ENCODE measurements at places on chromosomes 6 and 20.

- DNase-seq = no peak
Observed at GRCh38 chr6:34566830-34567546, 10.9 kb upstream of the SPDEF start.

DNA sequence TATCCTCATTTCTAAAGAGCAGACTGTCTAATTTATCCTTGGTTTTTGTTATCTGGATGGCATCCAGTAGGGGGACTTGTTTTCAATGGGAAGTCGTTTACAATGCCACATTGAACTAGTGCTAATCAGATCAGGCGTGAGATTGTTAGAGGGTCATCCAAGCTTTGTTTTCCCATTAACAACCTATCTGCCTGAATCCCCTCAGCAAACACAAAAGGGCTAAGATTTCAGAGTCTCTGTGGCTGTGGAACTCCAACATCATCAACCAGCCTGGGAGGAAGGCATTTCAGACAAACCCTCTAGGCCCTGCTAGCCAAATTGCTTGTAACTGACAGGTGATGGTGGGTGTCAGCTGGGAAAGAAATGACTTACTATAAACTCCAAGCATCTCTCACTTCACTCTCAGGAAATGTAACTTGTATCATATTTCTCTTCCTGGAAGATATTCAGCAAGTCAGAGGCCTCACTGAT lies 47.7 kb downstream of the COL19A1 start:
- DNase-seq = no peak

DNA sequence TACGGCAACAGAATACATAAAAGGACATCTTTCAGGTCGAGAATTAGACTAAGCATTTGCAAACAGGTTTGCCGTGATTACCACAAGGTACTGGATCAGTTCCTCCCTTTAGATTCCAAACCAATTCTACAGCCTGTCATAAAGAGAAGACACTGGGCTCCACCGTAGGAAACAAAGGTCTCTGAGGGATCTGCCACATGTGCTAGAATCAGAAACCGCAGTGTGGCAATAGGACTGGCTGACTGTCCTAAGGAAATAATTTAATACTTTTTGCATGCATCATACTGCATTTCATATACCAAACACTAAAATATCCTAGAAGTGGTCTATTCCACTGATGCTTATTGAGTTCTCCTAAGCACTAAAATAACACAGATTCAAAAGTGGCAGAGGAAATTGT lies 59.2 kb downstream of the POPDC3 start:
- no peak for DNase-seq

- no peak for DNase-seq
Observed at GRCh38 chr20:8534368-8535160, 402.5 kb downstream of the PLCB1 start.

DNA sequence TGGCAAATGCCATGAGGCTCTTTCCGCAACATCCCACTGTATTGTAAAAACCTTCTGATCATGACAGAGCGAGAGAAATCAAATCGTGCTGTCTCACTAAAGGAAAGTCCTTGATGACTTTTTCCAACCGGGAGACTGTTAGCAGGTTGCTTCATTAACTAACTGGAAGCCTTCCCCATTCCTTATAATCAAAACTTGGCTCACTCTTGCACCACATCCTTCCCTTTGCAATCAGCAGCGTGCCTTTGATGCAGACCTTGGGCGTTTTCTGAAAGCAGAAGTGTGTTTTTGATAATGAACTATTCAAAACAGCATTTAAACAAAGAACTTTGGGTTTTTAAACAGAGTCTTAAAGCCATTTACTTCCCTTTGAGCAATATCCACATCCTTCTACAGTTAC lies 96.2 kb upstream of the CNR1 start:
- DNase-seq = no peak

DNA sequence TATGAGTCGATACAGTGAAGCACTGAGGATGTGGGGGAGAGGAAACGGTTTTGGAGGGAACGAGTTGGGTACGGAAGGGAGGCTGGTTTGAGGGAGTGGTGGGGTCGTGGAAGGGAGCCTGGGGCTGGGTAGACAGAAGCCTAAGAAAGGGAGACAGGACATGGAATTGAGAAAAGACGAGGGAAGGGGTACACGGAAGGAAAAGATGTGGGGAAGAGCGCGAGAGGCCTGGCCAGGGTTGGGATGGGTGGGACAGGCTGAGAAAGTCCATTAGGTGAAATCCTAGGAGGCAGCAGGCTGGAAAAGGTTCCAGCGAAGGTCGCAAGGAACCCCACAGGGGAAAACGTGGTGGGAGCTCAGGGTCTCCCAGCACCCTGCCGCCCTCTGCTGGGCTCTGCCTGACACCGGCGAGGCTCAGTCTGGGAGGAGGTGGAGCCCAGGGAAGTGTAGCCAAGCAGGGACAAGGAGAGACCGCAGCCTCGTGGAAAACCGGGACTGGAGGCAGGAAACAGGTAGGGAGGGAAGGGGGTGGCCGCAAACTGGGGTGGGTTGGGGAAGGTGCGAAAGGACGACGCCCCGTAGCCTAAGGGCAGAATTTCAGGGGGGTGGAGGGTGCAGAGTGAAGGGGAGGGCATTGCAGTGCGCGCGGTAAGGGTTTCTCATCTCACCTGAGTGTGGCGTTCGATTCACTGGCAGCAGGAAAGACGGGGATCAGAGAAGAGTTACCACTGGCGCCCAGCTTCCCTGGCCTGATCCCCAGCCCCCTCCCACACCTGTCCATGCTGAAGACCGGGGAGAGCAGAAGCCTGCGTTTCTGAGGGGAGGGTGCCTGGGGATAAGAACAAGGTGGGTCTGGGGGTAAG lies 4.3 kb downstream of the GABBR1 start:
- no peak for DNase-seq

- DNase-seq = no peak
Observed at GRCh38 chr6:134368670-134369069, 50.8 kb upstream of the SGK1 start.

- no peak for DNase-seq
Observed at GRCh38 chr6:123629258-123629941, 7.3 kb downstream of the TRDN start.

DNA sequence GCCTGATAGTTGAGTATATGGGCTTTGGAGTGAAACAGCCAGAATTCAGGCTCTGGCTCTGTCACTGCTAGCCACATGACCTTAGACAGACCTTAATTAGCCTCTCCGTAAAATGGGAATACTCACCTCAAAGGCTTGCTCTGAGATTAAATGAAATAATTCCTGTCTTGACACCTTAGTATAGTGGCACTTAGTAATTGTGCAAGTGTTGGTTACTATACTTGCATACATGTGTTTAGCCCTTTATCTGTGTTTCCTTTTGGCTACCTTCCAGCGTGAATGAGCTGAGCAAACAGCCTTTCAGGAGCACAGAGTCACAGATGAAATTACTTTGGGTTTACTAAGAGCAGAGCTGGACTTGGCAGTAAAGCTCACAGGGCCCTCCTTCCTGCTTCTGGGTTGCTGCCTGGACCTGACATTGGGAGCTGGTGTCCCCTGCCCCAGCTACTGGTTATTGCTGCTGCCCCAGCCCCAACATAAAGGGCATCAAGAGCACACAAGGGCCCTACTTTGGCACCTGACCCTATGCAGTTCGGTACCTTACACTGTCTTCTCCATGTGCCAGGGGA lies 32.8 kb downstream of the CD164 start:
- no peak for DNase-seq

GRCh38 chr6:37569743-37570481 lies 70.2 kb upstream of the CCDC167 start:
- no peak for DNase-seq

GRCh38 chr6:151380848-151381205 lies 10.5 kb downstream of the ZBTB2 start:
- no peak for DNase-seq

GRCh38 chr20:46157625-46158024 lies 39.5 kb downstream of the CD40 start:
- no peak for DNase-seq

- DNase-seq = no peak
Observed at GRCh38 chr6:34025861-34026260, 120.0 kb downstream of the GRM4 start.

DNA sequence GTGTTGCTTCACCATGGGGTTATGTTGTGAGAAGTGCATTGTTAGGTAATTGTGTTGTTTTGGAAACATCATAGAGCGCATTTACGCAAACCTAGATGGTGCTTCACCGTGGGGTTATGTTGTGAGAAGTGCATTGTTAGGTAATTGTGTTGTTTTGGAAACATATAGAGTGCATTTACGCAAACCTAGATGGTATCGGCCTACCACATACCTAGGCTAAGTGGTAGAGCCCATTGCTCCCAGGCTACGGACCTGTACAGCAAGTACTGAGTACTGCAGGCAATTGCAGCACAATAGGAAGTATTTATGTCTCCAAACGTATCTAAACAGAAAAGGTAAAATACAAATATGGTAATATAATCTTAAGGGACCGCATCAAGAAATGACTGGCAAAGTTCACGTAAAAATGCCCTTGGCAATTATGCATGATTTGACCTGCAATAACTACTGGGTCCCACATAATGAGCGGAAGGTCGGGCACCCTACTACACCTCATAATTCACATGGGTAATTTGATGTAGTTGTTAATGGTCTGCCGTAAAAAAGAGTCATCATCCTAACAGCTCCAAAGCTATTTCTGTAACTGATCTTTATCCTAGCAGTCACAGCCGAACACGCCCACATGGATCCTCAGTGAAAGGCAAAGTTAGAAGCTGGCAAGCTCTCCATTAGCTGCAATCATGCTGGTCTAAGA lies 76.0 kb downstream of the RSPH3 start:
- no peak for DNase-seq

DNA sequence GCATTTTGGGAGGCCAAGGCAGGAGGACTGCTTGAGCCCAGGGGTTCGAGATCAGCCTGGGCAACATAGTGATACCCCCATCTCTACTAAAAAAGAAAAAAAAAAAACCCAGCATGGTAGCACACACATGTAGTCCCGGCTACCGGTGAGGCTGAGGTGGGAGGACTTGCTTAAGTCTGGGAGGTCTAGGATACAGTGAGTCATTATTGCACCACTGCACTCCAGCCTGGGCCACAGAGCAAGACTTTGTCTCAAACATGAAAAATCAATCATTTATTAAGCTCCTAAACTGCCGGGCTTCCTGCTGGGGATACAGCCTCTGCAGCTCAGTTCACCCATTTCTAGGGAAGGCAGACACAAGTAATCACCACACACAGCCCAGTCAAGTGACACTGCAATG lies 7.3 kb upstream of the USP45 start:
- no peak for DNase-seq

DNA sequence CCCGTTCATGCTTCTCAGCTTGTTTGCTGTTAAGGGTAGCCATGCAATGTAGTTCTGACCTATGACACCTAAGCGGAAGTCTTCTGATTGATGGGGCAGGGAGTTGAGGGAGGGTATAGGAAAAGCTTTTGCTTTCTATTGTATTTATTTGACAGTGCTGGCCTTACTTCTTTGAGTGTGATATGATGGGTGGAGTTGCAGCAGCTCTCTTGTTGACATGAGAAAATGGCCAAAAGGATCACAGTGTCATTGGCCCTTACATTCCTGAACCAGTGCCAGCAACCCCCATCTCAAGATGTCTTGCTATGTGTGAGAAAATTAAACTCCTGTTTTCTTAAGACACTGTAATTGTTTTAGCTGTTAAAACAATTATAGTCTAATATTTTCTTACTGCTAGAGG lies 117.5 kb downstream of the SAMD5 start:
- no peak for DNase-seq

- no peak for DNase-seq
Observed at GRCh38 chr6:80425089-80425823, 318.8 kb downstream of the BCKDHB start.

GRCh38 chr20:33578510-33578909 lies 83.6 kb upstream of the C20orf144 start:
- DNase-seq = no peak

GRCh38 chr20:17710379-17711266 lies 10.9 kb downstream of the BANF2 start:
- DNase-seq = no peak

- no peak for DNase-seq
Observed at GRCh38 chr20:1895674-1896483, 672 bp downstream of the SIRPA start.

GRCh38 chr6:131377112-131377705 lies 195.8 kb upstream of the ARG1 start:
- no peak for DNase-seq

DNA sequence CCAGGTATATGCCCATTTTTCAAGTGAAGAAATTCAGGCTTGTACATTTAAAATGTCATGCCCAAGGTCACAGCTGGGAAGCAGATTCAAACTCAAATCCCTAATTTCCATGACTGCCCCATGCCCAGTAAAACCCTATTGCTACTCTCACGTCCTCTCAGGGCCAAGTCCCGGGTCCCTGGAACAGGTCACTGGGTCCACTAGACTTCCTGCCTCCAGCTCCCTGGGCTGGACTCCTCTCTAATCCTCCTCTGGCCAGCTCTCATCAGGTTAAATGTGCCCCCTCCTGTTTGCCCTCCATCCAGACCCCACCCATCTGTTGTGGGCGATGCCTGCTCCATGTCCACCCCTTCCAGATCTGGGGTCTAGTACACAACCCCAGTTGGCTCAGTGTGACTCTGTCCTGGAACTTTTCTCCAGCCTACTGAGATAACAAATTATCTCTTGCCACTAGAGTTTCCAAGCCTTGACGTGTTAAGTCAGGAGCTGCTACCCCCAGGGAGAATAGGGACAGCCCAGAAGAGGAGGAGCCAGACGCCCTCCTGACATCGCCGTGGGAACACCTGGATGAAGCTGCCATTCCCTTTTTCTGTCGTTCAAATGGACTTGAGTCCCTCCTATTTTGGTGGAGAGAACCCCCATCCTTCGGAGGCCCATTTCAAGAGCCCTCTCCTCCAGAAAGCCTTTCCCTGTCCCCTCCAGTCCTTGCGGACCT lies 3.7 kb upstream of the SPDEF start:
- no peak for DNase-seq

DNA sequence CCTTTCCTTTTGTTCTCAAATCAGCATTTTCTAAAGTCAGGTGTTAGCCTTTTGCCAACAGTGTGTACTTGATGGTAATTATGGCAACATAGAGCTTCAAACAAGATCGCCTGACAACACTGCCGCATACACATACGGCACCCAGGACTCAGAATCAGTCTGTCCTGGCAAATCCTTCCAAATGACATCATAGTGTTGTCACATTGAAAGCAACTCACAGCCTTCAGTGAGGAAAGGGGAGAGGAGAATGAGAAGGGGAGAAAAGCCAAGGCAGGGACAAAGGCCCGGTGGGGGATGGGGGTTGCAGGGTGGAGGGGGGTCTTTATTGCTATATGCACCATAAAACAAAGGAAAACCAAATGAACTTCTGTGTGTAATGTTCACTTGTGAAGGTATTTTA lies 65.7 kb upstream of the PTGIS start:
- DNase-seq = no peak

DNA sequence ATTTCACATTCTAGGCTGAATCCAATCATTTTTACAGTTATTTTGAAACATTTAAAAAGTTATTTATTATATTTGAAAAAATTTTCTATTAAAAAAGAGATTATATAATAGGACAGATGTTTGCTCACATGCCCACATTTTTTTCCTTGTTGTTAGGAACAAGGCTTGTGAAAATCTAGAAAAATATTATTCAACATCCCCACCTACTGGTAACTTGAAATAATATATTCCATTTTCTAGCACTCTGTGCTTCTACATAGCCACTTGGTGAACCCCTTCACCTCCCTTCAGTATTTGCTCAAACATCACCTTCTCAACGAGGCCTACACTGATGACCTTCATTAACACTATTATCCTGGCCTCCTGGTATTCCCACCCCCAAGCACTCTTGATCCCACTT lies 18.3 kb upstream of the GPRC6A start:
- DNase-seq = no peak

Measured in stimulated activated CD8-positive, alpha-beta memory T cell treated with anti-CD3 and anti-CD28 coated beads, Interleukin-4, amount 100 ng/mL, for 24 hours (primary cell).